ENCODE measurements at places on chromosomes 11 and 22. TPM values are rescaled to one million over a fixed set of nuclear protein-coding genes. Genes with fewer than 3 reads are reported as not detected.

DNA sequence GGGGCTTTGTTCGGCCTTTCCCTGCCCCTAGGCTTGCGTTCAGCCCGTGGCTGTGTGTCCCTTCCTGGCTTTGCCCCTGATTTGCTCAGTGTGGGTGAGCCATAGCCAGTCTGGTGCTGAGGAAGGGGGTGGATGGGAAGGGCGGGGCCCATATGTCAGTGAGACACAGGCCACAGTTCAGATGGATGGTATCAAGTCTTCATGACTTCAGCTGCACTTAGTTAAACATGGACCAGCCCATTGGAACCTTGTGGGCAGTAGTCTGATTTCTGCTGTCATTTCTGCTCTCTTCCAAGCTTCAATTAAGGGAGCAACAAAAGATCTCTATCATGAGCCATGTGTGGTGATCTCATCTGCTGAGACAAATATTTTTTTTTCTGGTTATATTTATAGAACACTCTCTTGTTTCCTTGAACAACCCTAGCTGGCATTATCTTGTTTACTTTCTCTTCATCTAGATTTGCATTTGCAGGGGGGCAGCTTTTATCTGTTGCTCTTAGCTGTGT, 21.6 kb upstream of the PEX26 start:
- H3K27me3 ChIP-seq: no peaks in the 10 kb centered on the region
- DNase-seq: no peak
- H3K4me3 ChIP-seq: no peak overlapping the region
- peaks cover 18% of the 10 kb centered on the region for H3K4me1 ChIP-seq
- no peaks in the 10 kb centered on the region for H3K36me3 ChIP-seq
- H3K27ac ChIP-seq: peak overlapping the region; percentile 97

DNA sequence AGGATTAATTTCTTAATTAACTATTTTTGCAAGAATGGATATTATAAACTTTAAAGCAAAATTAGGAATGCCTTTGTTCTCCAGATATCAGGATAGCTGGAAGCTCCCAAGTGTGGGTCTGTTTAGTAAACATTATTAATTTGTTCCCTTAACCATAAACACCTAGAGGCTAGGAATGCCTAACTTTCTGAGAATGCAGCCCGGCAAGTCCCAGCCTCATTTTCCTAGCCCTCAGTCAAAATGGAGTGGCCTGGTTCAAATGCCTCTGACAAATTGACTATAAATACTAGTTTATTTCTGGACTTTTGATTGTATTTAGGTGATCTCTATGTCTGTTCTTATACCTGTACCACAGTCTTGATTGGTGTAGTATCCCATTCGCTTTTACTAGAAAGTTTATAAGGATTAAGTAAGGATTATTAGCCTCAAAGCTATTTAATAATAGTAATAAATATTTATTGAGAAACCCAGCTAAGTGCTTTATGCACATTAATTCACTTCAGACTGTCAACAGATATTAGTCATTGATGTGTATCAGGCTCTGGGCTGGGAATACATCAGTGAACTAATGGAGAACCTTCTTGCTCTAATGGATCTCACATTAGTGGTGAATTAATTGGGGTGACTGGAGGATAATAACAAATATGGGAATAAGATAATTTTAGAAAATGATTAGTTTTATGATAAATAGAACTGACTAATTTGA, 25.8 kb downstream of the PPME1 start:
- H3K36me3 ChIP-seq: no peaks in the 10 kb centered on the region
- no peak for DNase-seq
- H3K4me1 ChIP-seq: no peaks in the 10 kb centered on the region
- H3K27ac ChIP-seq: no peak overlapping the region
- no peaks in the 10 kb centered on the region for H3K27me3 ChIP-seq

DNA sequence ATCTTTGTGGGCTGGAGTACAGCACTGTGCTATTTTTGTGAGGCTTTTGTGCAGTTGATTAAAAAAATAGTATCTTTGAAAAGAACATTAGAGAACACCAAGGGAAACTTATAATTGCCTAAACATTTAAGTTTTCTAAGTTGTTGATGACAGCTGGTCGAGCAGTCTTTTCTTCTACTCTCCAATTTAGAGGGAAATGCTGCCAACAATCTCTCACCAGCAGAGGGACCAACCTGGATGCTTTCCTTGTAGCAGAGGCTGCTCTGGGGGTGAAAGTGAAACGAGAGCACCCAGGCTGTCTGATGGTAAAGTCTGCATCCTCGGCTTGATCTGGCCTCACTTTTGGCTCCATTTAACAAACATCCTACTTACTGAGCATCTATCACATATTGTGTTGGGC, 1286.5 kb upstream of the TENM4 start:
- H3K27ac ChIP-seq: no peak overlapping the region
- DNase-seq: no peak
- no peak overlapping the region for H3K4me3 ChIP-seq
- H3K4me1 ChIP-seq: no peaks in the 10 kb centered on the region

The RASD2 gene
- total RNA-seq: 8.0 TPM

- no peak overlapping the region for H3K27ac ChIP-seq
- H3K4me3 ChIP-seq: no peak overlapping the region
- H3K36me3 ChIP-seq: no peaks in the 10 kb centered on the region
- no peaks in the 10 kb centered on the region for H3K4me1 ChIP-seq
These were observed 160.4 kb downstream of the INSC start for GRCh38 chr11:15275141-15275540.

DNA sequence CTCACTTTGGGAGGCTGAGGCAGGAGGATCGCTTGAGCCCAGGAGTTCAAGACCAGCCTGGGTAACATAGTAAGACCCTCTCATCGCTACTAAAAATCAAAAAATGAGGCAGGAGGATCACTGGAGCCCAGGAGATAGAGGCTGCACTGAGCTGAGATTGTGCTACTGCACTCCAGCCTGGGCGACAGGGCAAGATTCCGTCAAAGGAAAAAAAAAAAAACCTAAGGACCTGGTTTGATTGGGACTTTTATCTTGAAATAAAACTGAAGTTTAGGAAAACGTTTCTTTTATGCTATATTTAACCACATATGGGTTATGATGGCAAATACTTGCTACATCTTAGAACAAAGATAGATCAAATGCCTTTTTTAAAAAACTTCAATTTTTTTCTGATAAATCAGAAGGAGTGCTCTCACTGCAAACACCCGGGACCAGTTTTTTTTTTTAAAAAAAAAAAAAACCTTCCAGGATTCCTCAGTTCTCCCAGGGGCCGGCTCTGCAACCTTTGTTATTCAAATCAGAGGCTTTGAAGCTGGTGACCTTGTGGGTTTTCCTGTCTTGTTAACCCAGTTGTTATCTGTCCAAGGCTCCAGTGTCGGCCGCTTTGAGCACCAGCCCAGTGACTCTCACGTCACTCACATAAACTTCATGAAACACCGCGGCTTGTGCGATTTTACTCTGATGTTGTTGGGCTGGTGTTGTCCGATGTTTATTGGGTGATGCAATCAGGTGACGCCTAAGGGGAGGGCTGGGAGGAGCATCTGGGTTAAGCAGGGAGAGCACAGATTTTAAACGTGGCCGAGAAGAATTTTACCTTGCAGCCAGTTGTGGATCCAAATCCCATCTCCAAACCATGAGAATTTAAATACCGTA, 24.7 kb upstream of the SLC22A12 start:
- H3K27ac ChIP-seq: peak overlapping the region; percentile 24
- no peaks in the 10 kb centered on the region for H3K27me3 ChIP-seq
- H3K4me3 ChIP-seq: no peak overlapping the region
- no peaks in the 10 kb centered on the region for H3K4me1 ChIP-seq
- no peaks in the 10 kb centered on the region for H3K36me3 ChIP-seq

The GLB1L3 gene
- total RNA-seq: 14.5 TPM

DNA sequence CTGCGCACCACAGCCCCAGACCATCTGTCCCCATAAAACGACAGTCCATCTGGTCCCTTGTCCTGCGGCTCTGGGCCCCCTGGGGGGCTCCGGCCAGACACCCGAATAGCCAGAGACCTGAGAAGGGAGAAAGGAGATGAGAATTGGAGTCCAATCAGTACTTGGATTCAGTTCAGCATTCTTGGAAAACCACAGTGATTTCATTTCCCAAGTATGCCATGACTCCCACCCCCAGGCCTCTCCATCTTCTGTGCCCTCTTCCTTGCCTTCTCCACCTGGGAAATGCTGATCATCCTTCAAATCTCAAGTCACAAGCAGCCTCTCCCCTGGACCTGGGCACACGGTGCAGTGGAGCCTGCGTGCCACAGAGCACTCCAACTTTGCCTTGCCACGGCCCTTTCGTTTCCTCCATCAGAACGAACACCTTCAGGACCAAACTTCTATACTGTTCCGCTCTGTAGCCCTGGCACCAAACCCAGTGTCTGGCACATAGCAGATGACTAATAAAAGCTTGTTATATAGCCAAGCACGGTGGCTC, 10.9 kb upstream of the MFNG start:
- no peak for DNase-seq
- no peaks in the 10 kb centered on the region for H3K36me3 ChIP-seq
- H3K27me3 ChIP-seq: no peaks in the 10 kb centered on the region
- peaks cover 10% of the 10 kb centered on the region for H3K4me1 ChIP-seq

DNA sequence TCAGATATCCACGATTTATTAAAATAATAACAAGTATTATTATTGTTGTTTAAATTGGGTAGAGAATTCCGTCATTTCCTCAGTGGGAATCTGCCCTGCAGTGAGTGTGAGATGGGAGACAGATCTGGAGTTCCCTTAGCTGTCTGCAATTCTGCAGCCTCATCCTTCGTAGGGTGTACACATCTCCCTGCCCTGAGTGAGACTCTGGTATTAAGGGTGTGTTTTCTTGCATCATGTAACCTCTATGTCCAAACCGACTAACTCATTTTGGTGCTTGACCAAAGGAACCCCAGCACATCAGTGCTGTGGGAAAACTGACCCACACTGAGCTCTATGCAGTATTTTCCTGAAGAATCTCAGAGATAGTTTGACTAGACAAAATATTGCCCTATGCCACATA, 157.6 kb downstream of the LDLRAD3 start:
- DNase-seq: no peak

DNA sequence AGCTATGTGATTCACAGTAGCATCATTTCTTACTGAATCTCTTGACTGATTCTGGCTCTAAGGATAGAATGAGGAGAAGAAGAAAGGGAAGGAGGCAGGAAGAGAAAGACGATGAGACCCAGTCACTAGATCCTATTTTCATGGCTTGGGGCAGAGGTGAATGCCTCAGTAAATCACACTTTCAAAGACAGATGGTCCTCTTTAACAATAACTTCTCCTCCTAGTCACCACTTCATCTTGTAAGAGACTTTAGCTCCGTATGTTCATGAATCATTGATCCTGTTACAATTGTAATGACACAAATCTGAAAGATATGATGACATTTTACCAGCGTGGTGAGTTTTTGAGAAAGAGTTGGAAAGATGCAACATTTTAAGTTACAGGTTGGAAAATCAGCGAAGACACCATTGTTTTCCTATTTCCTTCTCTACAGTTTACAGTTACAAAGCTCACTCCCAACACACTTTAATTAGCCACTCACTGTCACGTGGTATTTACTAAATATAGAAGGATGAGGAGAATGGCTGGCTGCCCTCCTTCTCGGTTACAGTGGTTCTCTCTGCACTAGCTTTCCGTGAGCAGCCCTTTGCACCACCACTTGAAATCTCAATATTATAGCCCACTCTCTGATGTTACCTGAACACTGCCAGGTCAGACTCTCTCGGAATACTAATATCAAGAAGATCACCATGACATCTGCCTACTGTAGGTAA, 205.8 kb downstream of the CADM1 start:
- no peak for DNase-seq
- H3K4me1 ChIP-seq: no peaks in the 10 kb centered on the region
- H3K36me3 ChIP-seq: no peaks in the 10 kb centered on the region
- H3K27ac ChIP-seq: no peak overlapping the region
- no peaks in the 10 kb centered on the region for H3K27me3 ChIP-seq

GRCh38 chr11:26025676-26026075, 306.3 kb upstream of the ANO3 start:
- H3K27me3 ChIP-seq: peaks cover 3% of the 10 kb centered on the region
- no peak overlapping the region for H3K4me3 ChIP-seq
- no peak overlapping the region for H3K27ac ChIP-seq
- DNase-seq: no peak
- H3K4me1 ChIP-seq: no peaks in the 10 kb centered on the region

The C11orf68 gene
- total RNA-seq: 30.1 TPM

GRCh38 chr11:68004551-68005335, 846 bp upstream of the UNC93B1 start:
- H3K4me3 ChIP-seq: no peak overlapping the region
- H3K36me3 ChIP-seq: no peaks in the 10 kb centered on the region
- H3K27ac ChIP-seq: no peak overlapping the region

The DDT gene
- total RNA-seq: 131 TPM

The PGGHG gene
- total RNA-seq: 18.4 TPM

- no peak for DNase-seq
- no peak overlapping the region for H3K4me3 ChIP-seq
These were observed 6.1 kb upstream of the MUC5AC start for GRCh38 chr11:1151366-1152315.

DNA sequence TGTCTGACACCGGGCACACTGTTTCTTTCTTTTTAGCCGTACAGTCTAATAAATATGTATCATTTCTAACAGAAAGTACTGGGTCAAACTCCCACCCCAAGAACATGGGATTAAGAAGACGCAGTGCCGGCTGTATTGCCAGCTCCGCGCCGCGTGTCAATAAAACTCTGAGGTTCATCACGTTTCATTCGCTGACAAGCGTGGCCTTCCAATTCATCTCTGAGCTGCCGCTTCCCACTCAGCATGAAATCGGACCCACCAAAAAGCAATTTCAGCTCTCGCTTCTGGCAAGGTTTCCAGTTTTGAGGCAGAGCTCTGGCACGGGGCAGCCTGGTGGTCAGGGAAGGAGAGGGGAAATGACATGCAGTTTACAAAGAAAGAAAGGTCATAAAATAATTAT, 819.8 kb downstream of the OPCML start:
- no peak overlapping the region for H3K4me3 ChIP-seq
- no peaks in the 10 kb centered on the region for H3K36me3 ChIP-seq
- H3K27ac ChIP-seq: no peak overlapping the region
- no peaks in the 10 kb centered on the region for H3K27me3 ChIP-seq
- no peaks in the 10 kb centered on the region for H3K4me1 ChIP-seq
- no peak for DNase-seq

The EPS8L2 gene
- total RNA-seq: 92.1 TPM

The MN1 gene
- 5.8 TPM for total RNA-seq

DNA sequence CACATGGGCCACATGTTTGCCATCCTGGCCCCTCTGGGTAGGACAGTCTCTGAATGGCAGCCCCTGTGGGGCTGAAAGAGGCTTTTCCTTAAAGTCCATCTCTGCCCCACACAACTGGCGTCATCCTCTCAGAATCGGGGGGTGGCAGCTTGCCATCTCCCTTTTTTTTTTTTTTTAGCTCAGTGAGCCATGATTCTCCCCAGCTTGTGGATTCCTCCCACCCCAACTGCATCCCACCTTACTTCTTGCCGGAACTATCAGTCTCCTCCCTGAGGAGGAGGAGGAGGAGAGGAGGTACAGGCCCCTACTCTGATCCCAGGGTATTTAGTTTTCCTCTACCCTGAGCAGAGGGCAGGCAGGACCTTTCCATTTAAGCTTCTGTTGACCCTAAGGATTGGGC, 3.4 kb downstream of the DGKZ start:
- no peaks in the 10 kb centered on the region for H3K27me3 ChIP-seq
- H3K36me3 ChIP-seq: no peaks in the 10 kb centered on the region
- DNase-seq: no peak
- H3K27ac ChIP-seq: no peak overlapping the region
- peaks cover 13% of the 10 kb centered on the region for H3K4me1 ChIP-seq

Data from prostate gland (tissue), 2 donors.